ENCODE measurements at places on chromosomes 2 and 18.

GRCh38 chr2:209511637-209512036, 87.8 kb downstream of the MAP2 start:
- no peak for DNase-seq

- no peak for DNase-seq
Measured at GRCh38 chr2:38323623-38324022, 53.5 kb downstream of the ATL2 start.

- no peak for DNase-seq
Measured at GRCh38 chr2:212227755-212228154, 310.8 kb downstream of the ERBB4 start.

DNA sequence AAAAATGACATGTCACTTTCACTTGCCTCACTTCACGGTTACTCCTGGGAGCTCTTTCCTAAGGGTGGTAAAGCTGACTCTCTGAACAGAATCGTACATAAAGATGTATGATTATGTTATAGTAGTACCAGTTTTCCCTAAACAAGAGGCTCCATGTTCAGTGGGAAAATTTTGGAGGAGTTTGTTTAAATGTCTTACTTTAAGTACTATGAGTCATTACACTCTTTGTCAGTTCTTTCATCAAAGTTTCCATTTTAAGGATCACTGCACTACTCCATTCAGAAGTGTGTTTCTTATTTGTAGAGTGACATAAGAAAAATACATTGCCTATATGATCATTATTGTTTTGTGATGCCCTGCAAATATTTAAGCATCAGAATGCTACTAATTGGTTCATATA, 121.1 kb upstream of the FIGN start:
- DNase-seq: no peak
